ENCODE measurements at places on chromosomes 3 and 15.

DNA sequence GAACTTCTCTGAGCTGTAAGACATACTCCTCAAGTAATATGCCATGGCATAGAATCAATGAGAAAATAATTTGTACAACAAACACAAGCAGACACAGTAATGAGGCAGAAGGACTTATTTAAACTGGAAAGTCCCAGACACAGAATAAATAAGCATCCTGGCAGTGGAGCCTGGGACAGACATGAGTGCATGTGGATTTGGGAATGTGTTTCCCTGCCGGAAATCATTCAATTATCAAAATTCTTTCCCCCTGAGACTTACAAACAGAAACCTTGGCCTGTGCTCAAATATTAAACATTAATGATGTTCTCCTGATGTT, 520.1 kb downstream of the ROBO1 start:
- no peak for DNase-seq

GRCh38 chr3:127808197-127808596, 14.1 kb downstream of the MGLL start:
- no peak for DNase-seq

DNA sequence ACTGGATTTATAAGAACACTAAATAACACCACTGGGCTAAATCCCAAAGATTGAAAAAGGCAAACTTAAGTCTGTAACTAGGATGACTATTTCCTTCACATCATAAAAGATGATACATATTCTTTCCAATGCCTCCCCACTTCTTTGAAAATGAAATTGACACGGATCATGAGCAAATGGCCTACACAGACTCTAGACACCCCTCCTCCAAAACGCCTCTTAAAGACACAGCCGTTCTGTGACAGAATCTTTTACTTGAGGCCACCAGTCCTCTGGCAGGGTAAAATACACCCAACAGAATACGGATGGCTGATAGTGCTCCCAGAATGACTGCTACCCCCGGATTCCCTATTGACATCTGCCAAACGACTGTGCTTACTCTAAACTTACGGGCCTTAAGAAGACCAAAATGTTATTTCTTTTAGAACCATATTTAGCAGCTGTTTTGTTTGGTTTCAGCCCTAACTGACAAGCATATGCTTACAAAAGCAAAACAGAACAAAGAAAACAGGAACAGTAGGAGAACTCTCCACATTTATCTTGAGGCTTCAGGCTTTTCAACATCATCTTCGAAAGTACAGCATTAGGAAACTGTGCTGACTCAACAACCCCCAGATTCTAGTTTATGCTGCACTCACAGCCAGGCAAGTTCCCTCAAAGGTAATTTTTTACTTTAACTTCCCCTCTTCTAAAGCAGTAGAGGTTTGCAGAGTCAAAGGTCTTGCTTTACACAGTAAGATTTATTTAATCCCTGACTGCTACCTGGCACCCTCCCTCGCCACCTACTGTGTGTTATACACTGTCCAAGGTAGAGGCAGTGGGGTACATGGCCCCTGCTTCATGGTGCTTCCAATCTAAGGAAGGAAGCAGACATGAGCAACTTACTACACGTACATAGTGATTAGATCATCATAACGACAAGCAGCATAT, 84.3 kb downstream of the TNIK start:
- no peak for DNase-seq

DNA sequence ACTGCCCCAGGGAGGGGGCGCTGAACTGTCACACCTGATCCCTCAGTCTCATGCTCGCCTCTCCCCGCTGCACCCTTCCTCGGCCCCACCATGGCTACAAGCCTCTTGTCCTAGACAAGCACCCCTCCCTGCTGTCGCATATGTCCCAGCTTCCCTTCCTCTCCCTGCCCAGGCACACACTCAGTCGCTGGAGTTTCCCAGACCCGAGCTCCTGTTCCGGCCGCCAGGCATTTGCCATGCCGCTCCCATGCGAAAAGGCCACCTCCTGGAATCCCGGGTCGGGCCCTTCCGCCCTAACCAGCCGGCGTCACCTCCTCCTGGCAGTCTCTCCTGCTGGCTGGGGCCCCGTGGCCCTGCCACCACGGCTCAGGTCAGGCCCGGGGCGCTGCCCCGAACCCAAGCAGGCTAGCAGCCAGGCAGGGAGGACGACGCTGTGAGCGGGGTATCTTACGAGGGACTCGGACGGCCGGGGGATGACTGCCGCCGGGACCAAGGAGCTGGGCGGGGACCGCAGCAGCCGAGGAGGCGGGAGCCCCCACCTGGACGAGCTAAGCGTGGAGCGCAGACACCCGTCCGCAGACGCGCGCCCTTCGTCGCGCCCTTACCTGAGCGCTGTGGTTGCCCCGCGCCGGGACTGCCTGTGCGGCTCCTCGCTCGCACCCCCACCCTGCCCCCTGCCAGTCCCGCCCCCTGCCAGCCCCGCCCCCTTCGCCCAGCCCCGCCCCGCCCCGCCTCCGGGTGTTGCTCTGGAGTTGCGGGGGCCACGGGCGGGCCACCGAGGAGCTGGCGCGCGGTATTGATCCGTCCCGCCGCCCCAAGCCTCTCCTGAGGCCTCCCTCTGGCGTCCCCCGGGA, at the start of gene ALS2CL:
Gene ALS2CL (minus strand): TSS at position 642 of the 854 bp plus-strand sequence. CDS start 4,239 bp downstream, outside the sequence.
- peak; percentile 90 for DNase-seq

DNA sequence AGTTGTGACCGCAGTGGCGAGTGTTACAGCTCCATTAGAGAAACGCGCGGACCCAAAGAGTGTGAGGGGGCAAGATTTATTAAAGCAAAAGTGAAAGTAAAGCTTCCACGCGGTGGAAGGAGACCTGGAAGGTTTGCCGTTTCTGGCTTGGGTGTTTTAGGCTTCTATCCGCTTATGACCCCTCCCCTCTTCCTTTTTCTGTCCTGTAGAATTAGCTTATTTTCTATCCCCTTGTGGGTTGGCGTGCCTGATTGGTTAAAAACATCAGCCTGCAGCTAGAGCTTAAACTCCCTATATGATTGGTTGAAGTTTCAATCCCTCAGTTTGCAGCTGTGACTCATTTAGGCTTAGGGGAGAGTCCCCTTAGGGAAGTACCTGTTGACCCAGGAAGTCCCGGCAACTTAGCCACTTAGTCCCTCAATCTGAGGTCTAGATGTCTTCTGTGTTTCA, 39.6 kb downstream of the C3orf38 start:
- no peak for DNase-seq

GRCh38 chr3:129343643-129344360, 65.1 kb downstream of the HMCES start:
- no peak for DNase-seq

DNA sequence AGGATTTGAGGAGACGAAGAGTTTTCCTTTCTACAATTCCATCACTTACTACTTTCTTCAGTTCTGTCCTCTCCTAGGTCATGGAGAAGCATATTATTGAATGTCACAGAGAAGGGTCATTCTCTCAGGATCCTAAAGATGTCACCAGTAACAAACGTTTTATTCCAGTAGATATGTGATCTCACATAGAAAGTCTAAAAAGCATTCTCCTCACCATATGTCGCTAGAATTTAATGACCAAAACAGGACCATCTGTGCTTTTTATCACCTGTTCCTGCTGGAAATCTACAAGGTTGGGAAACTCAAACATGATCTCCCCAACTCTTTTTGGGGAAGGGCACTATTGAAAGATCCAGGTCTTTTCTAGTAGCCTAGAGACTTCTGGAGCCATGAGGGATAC, 24.0 kb upstream of the FRMD5 start:
- DNase-seq = no peak

DNA sequence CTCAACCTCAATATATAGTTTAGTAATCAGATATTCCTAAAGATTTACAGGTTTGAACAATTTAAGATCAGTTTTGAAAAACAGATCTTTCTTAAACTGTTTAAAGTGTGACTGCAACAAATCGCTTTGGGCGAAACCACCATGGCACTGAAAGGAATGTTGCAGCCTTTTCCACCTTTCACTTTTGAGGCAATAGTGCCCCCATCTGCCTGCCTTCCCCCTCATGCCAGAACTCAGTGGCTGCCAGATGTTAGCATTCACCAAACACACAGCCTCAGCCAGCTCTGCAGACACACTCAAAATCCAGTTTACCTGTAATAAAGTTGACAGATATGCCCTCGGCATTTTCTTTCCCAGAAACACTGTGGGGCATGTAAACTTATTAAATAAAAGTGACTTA, 3.3 kb downstream of the LYSMD4 start:
- DNase-seq = no peak

- no peak for DNase-seq
These were observed 22.4 kb downstream of the PLEKHO2 start for GRCh38 chr15:64864068-64864467.

DNA sequence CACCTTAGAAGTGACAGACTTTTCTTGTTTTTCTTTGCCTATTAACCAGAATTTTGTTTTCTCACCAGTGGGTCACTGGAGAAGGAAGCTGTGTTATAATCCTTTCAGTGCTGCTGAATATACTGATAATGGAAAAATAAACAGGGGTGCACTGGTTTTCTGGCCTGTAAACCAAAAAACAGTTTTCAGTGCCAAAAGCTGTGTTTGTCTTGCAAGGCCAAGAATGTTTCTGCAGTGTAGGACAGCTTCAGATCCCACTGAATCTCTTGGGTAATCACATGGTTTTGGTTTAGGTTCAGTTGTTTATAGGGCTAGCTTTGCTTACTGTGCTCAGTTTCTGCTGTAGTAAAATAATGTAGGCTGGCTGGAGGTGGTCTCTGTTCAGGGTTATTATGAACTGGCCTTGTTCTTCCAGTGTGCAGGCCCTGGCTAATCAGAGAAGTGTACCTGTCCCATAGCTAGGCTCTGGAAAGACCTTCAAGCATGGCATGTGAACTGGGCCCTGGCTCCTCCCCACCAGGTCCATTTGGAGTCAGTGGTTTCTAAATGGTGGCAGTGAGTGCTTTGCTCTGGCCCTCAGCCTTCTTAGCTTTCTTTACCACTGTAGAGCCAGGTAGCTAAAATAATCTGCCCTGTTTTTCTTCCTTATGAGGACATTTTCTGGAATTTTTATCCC, 18.7 kb downstream of the PDE8A start:
- no peak for DNase-seq

DNA sequence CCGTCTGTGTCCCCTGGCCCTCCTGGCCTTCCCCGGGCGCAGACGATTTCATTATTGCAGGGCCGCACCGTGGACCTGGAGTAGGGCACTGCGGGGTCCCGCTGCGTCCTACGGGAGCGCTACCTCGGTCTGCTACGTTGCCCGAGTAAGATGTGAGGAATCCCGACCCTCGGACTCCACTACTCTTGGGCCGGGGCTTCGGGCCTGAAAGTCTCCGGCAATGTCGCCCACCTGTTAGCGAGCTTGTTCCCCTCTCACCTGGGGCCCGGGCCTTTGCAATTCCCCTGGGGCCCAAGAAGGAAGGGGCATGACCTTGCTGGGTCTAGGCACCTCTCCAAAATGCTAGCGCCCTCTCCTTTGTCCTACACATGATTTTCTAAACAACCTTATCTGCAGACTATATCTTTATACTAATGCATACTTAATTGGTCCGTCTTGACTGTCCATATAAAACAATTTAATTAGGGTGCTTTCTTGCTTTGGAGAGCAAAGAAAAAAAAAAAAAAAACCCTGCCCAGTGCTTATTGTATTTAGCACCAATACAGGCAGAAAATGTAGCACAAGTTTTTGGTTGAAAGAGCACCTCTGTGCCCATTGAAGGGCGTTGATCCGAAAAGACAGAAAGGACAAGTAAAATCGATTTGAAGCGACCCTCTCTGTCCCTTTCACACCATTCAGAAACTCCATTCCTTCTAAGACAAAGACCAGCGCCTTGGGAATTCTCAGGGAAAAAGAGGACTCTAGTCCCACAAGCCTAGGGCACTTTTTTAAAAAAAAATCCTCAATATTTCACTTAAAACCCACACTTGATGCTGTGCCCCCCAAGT, 7.0 kb upstream of the NR2F2 start:
- peak; percentile 59 for DNase-seq

- DNase-seq = no peak
These were observed 324.8 kb upstream of the ONECUT1 start for GRCh38 chr15:53114960-53115359.

DNA sequence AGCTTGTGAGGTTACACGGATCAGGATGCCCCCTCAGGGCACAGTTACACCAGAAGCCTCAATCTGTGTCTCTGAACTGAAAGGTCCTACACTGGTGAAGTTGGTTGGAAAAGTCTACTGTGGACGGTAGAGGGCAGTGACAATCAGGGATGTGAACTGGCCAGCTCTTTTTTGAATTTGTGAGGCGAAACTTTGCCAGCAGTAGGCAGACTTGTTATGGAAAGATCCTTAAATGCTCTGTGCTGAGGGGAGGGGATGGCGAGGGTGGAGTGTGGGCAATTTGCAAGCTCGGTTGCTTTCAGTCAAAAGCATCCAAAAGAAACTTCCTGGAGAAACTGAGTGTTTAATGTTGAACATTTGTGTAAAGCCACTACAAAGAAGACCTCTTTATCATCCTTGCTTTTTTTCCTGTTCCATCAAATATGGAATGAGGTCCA, 127.4 kb upstream of the ABHD17C start:
- peak; percentile 76 for DNase-seq

GRCh38 chr3:186105543-186105942, 3.3 kb downstream of the ETV5 start:
- peak; percentile 46 for DNase-seq

- DNase-seq = no peak
These were observed 43.5 kb upstream of the ABI3BP start for GRCh38 chr3:101036676-101037075.

- DNase-seq = no peak
These were observed 3.4 kb upstream of the SYNM start for GRCh38 chr15:99101501-99101900.

- DNase-seq = no peak
These were observed 44.6 kb upstream of the IL20RB start for GRCh38 chr3:136913168-136913567.

GRCh38 chr3:104108522-104108921, 1258.2 kb upstream of the ALCAM start:
- no peak for DNase-seq

- DNase-seq = no peak
These were observed 498.1 kb upstream of the TPRG1 start for GRCh38 chr3:188673646-188674186.
